CD4-positive, alpha-beta T cell treated with Interleukin-21 for 1 hour (primary cell): ENCODE measurements at places on chromosomes 2 and 18.

DNA sequence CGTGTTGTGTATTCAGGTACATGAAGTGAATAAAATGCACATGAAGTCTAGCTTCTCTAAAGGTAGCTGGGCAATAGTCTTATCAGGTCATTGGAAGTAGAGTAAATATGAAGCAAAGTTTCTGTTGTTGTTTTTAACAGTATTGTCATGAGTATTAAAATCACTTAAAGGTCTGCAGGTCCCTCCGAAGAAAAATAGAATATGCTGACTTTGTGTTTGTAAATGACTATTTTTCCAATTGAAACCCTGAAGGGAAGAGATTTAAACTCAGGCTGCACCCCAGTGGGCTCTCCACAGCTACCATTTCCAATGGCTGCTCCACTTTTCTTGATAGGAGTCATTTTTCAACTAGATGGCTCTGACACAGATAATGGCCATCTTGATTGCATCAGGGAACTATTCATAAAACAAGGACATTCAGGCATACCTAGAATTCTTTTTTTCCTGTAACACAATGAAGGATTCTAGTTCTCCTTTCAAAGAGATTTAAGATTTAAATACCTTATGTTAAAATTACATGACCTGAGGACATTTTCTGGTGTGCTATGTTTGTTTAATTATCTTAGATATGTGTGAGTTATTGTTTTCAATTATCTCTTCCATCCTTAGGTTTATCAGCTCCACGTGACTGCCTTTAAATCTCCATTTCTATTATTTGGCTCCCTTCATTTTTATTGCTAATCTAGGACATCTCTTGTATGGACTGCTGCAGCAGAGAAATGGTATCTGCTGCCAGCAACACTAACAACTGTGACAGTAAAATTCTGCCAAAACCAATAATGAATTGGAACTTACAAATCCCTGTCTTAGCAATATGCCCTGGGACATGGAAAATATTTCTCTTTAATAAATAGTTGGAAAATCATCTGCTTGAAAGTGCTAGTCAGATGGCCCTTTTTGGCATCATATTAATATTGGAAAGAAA is 149.2 kb upstream of the NOSTRIN start:
- no peak for DNase-seq

DNA sequence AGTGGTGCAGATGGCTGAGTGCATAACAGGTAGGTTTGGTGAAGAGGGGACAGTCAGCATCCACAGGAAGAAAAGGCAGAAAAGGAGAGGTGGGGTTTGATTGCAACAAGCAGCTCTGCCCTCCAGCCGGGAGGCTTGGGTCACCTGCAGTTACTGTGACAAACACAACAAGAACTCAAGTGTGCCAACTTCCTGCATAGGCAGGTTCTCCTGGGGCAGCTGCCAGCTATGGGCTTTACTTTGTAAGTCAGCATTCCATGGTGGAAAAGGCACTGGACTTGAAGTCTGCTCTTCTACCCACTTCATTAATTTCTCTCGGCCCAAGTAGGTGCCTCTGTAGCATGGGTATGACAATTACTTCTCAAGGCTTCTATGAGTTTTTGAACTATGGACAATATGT is 98.9 kb downstream of the MYT1L start:
- DNase-seq: no peak

DNA sequence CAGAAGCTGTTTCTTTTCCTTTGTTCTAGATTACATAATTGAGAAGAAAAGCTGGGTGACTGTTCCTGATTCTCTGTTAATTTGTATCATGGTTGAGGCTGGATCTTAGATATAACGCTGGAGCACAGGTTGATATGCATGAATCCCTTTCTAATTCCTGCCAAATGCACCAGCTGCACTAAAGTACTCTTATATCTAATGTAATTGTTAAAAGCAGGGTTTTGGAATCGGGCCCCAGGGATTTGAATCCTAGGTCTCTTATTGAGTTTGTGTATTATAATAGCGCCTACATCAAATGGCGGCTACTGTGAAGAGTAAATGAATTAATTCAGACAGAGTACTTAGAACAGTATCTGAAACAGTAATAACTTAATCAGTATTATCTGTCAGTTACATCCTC is 80.4 kb downstream of the MC4R start:
- DNase-seq: no peak

- DNase-seq: no peak
Observed at GRCh38 chr2:75637568-75637967, 9.0 kb upstream of the MRPL19 start.

DNA sequence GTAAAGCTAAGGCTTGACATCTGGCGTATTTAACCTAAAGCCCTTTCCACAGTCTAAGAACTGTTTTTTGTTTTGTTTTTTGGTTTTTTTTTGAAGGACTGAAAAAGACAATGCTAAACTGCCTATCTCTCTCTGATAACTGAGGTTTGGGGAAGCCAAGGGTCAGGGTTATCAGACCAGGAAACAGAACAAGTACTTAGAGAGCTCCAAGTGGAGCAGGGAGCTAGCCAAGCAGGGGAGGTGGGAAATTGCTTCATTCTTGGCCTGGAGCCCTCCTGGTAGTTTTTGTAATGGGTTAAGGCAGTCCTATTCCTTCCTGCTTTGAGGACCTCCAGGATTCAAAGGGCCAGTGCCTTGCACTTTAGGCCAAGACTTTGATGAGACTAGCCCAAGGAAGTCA is 154.3 kb upstream of the LTBP1 start:
- no peak for DNase-seq

DNA sequence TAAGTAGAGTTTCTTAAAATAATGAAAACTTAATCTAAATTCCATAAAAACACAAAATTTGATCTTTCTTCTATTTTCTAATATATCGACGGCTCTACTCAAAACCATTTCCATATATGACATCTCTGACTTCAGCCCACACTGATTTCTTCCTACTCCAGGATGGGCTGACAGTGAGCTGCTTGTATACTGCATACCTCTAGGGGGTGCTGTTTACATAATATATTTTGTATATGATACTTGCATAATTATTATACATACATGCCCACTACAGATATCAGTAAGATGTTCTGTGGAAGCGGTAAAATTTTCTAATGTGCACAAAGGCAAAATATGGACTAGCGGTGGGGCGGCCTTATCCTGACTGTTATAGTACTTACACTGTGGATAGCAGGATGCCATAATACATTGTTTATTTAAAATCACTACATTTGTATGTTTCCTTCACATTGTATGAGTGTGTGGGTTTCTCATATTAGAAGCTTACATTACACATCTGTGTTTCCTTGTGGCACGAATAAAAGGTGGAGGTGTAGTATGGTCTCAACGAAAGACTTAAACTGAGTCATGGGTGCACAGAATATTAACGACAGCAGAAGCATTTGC is 66.1 kb upstream of the NXPH2 start:
- peak; percentile 1 for DNase-seq

DNA sequence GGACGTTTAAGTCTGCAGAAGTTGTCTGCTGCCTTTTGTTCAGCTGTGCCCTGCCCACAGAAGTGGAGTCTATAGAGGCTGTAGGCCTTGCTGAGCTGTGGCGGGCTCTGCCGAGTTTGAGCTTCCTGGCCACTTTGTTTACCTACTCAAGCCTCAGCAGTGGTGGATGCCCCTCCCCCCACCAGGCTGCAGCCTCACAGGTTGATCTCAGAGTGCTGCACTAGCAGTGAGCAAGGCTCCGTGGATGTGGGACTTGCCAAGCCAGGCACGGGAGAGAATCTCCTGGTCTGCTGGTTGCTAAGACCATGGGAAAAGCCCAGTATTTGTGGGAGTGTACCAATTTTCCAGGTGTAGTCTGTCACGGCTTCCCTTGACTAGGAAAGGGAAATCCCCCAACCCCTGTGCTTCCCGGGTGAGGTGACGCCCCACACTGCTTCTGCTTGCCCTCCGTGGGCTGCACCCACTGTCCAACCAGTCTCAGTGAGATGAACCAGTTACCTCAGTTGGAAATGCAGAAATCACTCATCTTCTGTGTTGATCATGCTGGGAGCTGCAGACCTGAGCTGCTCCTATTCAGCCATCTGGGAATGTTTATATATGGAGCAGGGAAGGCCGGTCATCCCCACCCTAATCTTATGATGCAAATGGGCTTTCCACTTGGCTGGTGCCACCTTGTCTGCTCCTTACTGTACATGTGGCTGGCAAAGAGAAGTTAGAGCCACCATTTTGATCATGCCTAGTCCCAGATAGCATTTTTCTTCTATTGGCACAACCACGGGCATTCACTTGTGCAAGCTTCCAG is 156.9 kb upstream of the ITGA6 start:
- no peak for DNase-seq
